ENCODE measurements at places on chromosomes 6 and 20. TPM values are rescaled to one million over a fixed set of nuclear protein-coding genes. Genes with fewer than 3 reads are reported as not detected.

DNA sequence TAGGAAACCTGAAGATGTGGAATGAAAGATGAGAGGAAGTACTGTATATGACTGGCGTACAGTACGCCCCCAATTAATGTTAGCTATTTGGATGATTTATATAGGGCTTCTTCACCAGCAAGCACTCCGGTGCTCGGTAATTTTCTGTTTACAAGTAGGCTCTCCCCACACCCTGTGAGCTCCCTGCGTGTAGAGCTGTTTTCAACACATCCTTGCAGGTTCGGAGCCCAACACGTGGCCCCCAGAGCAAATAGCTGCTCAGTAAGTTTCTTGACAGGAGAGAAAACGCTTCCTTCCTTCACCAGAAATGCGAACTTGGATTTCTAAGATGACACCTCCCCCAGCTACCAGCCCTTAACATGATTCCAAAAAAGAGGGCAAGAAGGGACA is 1.2 kb upstream of the RAB22A start:
- no peak for DNase-seq

Gene TMEM244
- not detected for total RNA-seq

Gene TFAP2C
- total RNA-seq: 36.2 TPM

GRCh38 chr6:145332011-145332410 is 403.3 kb downstream of the EPM2A start:
- no peak for DNase-seq

DNA sequence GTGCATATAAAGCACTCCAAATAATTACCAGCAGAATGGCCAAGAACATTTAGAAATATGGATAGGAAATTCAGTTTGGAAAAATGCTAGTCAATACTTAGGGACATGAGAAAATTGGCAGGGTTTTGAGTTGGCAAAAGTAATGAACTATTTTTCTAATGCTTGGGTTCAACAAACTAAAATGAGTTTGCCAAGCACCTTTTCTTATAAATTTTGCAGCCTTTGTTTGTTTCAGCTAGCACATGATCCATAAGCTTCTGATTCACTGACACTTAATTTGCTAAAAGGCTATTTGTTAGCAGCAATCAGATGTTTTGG is 324.8 kb downstream of the QKI start:
- DNase-seq: no peak

Gene EYS
- total RNA-seq: not detected

GRCh38 chr20:24763386-24764026 is 185.6 kb upstream of the CST7 start:
- no peak for DNase-seq

DNA sequence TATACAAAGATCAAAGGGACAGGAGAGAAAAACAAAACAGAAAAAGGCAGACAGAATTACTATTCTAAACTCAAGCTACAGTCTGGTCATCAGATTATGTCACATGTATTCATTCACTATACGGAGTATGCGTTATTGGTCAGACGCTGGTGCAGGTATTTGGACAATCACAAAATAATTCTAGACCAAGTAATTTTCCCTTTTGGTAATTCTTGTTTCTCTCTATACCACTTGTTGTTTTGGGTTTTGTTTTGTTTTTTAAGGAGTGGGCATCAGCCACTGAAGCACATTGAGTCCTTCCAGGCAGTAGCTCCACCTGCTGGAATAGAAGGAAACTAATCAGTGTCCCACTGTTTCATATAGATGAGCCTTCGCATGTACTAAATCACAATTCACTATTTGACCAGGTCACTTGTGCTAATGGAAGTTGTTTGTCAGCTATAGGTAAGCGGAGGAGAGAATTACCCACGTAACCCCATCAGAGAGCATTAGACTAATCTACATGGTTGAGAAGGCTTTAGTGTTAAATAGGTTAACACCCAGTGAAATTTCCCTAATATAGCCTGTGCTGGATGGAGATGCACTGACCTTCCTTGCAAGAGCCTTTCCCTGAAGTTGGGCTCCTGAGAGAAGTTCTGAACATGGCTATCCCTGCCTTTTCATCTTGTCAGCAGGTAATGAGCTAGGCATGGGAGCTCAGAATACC is 77.9 kb downstream of the TNFAIP3 start:
- DNase-seq: no peak

DNA sequence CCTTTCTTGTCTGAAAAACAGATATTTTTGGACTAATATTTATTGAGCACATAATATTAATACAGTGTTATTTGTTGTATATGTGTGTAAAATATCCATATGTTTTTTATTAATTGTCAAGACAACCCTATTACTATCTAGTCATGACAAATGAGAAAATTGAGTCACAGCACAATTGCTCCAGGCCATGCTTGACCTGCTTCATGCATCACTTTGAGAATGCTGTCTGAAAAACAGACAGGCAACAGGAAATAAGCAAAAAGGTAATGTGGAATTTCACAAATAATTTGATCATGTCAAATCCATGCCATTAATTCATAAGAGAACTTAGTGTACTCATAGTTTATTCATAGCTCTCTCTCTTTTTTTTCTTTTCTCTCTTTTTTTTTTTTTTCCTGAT is 246.5 kb downstream of the RIMS1 start:
- no peak for DNase-seq

- DNase-seq: no peak
Observed at GRCh38 chr6:15288856-15289255, 43.0 kb downstream of the JARID2 start.

DNA sequence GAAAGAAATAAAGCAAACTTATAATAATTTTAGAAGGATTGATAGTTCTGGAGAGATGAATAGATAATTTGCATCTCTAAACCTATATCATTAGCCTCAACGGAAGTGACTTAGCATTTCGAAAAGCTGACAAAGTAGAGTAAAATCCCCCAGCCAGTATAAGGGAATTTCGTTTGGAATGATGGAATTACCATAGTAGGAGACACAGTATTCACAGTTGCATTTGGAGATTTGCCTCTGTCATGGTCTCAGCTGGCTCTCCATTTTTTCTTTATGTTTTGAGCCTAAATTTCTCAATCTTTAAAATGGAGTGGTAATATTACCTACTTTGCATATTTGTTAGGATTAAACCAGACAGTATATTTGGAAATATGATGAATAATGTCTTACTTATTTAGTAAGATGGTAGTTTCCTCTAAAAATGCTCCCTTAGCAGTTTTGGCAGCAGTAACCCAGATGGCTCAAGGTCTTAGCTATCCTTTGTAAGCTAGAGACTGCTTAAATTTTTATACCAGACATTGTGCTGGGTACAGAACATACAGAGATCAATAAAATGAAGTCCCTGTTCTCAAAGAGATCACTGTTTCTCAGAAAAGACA is 58.2 kb downstream of the SMAP1 start:
- no peak for DNase-seq

- DNase-seq: no peak
Observed at GRCh38 chr6:50077385-50077784, 27.7 kb upstream of the DEFB112 start.

Gene TPD52L1
- 48.0 TPM for total RNA-seq

- DNase-seq: no peak
Observed at GRCh38 chr20:50107086-50107660, 5.8 kb downstream of the UBE2V1 start.

- DNase-seq: no peak
Observed at GRCh38 chr20:56760610-56761009, 131.5 kb downstream of the TFAP2C start.

DNA sequence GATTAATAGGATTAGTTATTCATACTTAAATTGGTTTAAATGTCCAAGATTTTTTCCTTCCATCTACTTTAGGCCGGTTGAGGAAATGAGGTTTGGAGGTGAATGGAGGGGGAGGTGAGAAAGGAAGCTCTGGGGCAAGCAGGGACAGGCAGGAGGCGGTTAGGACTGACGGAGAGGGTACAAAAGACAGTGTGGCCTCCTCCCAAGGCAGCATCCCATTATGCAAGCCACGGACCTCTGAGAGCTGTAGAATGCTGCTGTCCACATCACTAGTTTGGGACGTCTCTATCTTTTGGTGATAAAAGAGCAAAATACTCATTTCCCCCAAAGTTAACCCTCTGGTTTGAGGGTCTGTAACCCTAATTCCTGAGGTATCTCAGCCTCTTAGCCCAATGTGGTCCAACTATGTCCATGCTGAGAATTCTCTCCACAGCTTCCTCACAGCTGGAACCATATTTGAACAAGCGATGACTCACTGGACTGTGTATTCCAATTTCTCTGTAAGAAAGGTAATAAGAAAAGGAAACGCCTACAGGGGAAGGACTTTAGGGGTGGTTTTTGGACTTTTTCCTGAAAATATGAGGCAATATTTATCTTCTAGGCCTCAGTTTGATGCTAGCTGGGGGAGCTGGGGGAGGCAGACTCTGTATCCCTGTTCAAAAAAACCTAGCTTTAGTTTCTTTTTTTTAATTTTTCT is 172.2 kb downstream of the TFAP2B start:
- DNase-seq: no peak

DNA sequence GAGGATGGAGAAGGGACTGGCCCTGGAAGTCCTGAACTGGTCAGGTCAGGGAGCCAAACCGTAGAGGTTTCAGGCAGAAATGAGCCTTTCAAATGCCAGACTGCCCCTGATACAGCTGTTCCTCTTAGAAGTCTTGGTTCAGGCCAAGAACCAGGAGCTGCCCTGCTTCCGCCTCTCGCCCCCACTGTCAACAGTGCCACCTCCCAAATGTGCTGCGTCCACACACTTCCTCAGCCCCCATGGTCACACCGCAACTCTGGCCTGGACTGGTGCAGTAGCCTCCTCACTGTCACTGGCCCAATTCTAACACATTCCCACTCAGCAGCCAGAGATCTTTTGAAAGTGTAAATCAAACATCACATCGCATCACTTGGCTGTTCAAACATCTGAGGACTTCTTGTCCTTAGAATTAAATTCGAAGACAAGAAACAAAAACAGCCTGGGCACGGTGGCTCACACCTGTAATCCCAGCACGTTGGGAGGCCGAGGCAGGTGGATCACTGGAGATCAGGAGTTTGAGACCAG is 69.7 kb downstream of the STK35 start:
- DNase-seq: no peak

DNA sequence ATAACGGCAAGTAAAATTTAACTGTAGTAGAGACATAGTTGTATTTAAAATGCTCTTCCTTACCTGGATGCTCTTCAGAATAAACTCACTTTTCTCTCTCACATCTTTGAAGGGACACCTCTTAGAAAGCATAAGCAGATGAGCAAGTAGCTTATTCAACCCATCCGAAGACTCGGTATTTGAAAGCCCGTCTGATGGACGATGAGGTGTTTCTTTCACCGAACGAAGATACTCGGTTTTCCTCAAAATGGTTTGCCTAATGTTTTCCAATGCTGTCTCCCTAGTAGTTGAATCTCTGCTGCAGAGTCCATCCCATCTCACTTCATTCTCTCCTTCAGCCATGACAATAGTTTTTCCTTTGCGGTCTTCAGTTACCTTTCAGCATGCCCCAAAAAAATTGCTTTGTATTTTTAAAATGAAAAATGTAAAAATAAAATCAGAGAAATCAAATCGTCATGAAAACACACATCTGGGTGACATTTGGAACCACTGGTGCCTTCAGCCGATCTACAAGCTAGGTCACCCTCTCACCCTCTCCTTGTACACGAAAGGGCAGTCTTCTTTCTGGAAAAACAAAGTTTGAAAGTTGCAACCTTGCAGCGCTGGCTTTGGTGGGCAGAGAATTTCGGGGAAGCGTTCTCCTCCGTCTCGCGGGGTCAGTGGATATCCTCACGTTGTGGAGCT is 772 bp downstream of the SESN1 start:
- DNase-seq: no peak

- no peak for DNase-seq
Observed at GRCh38 chr6:22333802-22334201, 37.0 kb upstream of the PRL start.

- no peak for DNase-seq
Observed at GRCh38 chr6:113185299-113185698, 671.8 kb upstream of the MARCKS start.
